Tibial nerve (tissue), 4 donors: ENCODE measurements at places on chromosomes 7 and 10. TPM values are rescaled to one million over a fixed set of nuclear protein-coding genes. Genes with fewer than 3 reads are reported as not detected.
A peak's percentile ranks its signal among the peaks of the same experiment; 100 is the strongest.

- no peak for DNase-seq
Observed at GRCh38 chr10:69802424-69803161, 887 bp downstream of the COL13A1 start.

DNA sequence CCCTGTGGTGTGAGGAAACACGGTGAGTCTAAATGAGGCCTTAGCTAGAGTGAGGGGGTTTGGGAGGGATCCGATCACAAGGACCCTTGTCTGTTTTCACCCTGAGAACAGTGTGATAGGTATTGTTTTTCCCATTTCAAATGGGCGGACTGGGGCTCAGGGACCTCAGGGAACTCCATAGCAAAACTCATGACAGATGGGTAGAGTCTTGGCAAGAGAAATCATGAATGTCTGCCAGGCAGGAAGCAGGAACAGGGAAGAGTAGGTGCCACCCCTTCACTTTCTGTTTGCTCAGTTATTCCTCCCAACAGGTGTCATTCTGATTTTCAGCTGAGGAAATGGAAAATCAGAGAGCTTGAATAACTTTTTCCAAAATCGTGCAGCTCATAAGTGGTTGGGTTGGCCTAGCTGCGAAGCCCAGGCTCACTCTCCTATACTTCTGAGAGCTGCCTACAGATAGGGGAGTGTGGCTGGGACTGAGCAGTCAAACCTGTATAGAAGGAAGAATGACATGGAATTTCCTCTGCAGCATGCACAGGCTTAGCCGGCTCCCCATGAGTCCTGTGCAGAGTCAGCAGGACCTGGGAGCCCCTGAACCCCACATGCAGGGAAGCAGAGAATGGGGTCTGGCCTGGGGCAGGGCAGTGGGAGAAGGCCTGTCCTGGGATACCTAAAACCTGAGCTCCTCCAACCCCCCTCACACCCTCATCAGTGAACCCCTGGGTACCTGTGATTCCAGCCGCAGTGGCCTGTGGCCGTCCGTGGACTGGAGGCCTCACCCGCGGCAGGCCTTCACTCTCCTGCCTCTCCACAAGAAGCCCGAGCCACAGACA lies 17.6 kb upstream of the C10orf105 start:
- DNase-seq = no peak

DNA sequence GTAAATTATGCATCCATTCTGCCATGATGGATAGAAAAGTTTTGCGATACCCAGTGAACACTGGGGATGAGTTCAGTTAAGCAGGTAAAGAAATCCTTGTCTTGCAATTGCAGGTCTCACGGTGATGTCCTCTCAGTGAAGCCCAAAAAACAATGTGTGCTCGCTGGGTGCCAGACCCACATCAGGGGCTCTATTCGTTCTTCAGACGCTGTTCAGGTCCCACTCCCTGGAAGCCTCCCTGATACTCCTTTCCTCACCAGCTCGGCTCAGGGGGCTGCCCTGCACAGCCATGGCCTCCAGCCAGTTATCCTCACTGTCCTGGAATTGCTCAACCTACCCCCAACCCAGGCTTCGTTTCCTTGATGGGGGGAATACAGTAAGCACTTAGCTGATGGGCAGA lies 323.5 kb downstream of the ADARB2 start:
- no peak for DNase-seq

DNA sequence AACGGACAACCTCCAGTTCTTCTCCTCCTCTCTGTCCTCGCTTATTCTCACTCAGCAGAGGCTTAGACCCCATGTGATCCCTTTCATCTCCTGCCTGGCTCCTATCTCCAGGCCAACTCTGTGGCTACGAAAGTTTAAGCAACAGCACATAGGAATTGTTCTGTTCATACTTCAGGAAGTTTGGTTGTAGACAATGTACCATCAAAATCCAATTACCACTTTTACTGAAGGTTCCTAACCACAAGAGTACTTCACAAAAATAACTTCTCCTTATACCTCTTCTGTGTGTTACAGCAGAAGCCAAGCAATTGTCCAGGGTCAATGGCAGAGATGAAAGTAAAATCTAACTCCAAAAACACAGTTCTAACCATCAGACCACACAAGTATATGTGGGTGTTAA lies 80.0 kb downstream of the SLC25A13 start:
- no peak for DNase-seq

- no peak for DNase-seq
Observed at GRCh38 chr7:78080811-78081210, 282.2 kb downstream of the PHTF2 start.

The C10orf90 gene
- total RNA-seq = not detected

- DNase-seq = no peak
Observed at GRCh38 chr10:132565516-132566209, 28.1 kb downstream of the INPP5A start.

- DNase-seq = no peak
Observed at GRCh38 chr10:31605861-31606525, 287.0 kb downstream of the ZEB1 start.

The RAB18 gene
- 33.3 TPM for total RNA-seq

GRCh38 chr7:22444181-22444971 lies 55.6 kb downstream of the STEAP1B start:
- no peak for DNase-seq

DNA sequence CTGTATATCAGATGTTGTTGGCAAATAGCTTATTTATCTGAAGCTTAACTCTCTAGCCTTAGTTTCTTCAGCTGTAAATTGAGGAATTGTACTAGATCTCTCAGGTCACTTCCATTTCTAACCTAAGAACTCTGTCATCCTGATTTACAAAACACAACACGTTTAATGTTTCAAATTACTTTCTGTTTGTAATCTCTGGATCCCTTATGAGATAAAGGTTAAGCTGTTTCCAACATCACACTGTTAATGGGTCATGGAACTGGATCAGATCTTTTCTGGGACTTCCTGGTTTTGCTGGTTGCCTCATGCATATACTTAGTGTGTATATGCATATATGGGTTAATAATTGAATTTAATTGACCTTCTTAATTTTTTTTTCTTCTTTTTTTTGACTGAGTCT lies 9.9 kb downstream of the SAMD8 start:
- DNase-seq = no peak

GRCh38 chr10:75910032-75910431 lies 478.6 kb downstream of the LRMDA start:
- no peak for DNase-seq

DNA sequence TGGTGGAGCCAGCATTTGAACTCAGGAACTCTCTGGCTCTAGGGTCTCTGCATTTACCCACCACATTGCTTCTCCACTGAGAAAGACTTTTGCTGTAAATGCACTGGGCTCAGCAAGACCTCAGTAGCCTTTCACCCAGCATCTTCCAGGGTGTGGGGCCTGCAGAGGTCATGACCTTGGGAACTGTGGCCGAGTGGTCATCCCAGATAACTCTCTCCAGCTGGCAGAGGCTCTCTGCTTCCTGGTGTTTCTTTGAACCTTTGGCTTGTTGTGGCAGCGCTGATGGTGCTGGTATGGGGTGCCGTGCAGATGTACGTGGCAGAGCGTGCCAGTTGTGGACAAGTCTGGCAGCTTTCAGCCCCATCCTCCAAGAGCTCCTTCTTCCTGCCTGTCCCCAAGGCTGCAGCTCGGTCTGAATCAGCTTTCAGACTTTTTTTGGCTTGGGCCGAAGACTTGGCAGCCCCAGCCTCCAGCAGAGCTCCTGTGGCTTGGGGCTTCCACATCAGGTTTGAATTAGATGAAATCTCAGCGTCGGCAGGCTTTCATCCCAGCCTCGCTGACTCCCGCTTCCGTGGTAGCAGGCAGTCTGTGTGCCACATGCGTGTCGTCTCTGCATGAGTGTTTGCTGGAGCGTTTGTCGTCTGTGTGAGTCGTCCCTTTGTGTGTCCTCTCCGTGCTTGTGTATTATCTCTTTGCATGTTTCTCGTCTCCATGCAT lies 21.5 kb downstream of the ADAMTS14 start:
- DNase-seq = peak; percentile 50

- peak; percentile 81 for DNase-seq
Observed at GRCh38 chr7:42237811-42238541, 967 bp upstream of the GLI3 start.
